Ureter (tissue), 1 donor: ENCODE measurements at places on chromosomes 4 and X. TPM values are rescaled to one million over a fixed set of nuclear protein-coding genes. Genes with fewer than 3 reads are reported as not detected.

Gene PAGE2
- not detected for total RNA-seq

Gene PDGFC
- total RNA-seq: 13.8 TPM

Gene SPANXB1
- not detected for total RNA-seq

Gene CSAG3
- not detected for total RNA-seq

Gene INTS6L
- total RNA-seq: 19.8 TPM

Gene FAM149A
- total RNA-seq: 40.5 TPM

Gene SPANXN5
- not detected for total RNA-seq

Gene PWWP3B
- 0.52 TPM for total RNA-seq
